ENCODE measurements at places on chromosomes 3 and 15.

GRCh38 chr3:159881828-159882309 is 106.8 kb upstream of the IL12A start:
- peak; percentile 69 for DNase-seq

DNA sequence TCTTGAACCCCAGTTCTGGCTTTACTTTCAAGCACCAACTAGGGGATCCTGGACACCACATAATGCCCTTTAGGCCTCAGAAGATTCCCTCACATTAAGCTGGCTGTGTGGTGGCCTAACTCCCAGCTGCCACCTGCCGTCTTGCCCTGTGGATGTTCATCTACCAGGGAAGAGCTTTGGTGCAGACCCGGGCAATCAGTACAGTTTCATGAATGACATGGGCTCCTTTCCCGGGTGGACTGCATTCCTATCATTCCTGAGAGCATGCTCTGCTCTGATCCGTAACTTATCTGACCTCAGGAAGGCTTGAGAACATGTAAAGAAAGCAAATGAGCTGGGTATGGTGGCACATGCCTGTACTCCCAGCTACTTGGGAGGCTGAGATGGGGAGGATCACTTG is 50.0 kb upstream of the GSK3B start:
- DNase-seq, result no peak

GRCh38 chr15:83435782-83436181 is 11.4 kb upstream of the SH3GL3 start:
- DNase-seq, result no peak

DNA sequence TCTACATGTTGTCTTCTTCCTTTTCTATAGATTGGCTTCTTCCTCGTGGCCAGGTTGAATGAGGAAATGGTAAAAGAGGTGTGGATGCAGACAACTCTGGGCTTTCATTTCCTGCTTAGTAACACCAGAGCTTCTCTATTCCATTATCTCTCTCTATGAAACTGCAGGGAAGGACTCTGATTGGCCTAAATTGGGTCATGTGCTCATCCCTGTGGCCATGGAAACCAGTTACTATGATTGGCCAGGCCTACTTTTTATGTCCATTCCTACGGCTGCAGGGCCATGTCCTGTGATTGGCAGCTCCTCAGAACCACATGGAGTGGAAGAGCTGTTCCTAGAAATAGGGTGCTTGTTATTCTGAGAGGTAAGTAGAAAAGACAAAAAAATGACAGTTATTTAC is 486.9 kb upstream of the ADAMTS9 start:
- DNase-seq, result no peak

GRCh38 chr3:155303540-155304097 is 10.1 kb upstream of the STRIT1 start:
- DNase-seq, result no peak

DNA sequence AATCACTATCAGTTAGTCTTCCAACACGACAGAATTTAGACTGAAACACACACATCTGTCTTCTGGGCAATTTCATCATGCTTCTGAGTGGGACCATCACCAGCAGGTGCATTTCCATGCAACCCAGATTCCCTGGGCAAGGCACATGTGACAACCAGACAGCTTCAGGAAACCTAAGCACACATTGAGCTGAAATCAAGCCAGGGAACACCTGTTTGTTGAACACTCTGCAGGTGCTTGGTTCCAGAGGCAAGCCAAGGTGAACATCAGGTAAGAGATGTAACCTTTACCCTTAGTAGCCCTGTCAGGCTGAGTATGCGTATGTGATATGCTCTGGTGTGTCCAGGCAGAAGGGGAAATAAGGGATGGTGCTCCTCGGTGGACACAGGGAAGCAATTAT is 3.3 kb upstream of the PSMD2 start:
- no peak for DNase-seq

DNA sequence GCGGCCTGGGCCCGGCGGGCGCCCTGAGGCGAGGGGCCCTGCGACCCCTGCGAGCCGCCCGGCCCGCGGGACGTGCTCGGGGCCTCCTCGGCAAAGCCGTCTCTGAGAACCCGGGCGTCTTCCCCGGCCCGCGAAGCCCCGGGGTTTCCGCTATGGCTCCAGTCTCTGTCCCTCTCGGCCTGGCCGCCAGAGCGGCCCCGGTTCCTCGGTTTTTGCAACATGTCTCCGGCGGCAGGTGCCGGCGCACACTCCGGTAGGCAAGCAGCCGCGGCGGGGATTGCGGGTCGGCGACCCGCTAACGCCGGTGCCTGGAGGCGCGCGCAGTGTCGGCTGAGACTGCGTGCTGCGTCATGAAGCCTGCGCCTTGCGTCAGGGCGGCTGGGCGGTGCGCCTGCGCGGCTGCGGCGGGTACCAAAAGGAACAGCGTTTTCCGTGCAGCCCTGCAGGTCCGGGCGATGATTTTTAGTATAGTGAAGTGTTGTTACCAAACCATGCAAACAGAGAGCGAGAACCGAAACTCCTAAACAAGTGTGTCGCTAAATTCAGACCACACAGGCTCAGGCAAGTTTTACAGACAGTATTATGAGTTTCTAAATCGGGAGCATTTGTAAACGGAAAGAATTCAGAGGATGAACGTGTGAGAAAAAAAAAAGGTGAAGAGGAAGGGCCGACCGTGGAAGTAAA is at the start of gene NSMCE3:
TSS of gene NSMCE3 (minus strand) at position 338 of the 684 bp plus-strand sequence. CDS start at position 221, 117 bp downstream.
- peak; percentile 89 for DNase-seq

DNA sequence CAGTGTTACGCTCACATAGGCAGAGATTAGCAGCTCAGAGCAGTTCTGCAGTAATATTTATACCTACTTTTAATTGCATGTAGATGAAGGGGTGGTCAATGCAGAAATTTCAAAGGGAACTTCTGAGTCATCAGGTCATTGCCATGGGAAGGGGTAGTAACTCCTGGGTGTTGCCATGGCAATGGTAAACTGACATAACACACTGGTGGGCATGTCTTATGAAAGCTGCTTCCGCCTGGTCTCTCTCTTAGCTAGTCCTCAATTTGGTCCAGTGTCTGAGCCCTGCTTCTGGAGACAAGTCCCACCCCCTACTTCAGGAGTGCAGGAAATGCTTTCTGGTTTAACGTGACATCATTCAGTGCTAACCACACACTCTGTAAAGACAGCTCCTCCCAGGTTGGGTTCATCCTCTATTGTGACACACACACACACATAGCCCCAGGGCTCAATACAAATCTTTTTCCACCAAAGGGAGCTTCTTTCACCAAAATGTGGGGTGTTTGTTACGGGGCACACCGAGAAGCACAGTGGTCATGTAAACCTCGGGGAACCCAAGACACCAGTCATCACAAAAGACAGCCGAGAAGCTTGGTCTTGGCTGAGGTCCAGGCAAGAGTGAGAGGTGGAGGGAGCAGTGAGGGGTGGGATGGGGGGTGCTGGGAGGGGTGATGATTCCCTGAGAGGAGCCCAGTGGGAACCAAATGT is 74.5 kb downstream of the TLE3 start:
- DNase-seq, result peak; percentile 15

DNA sequence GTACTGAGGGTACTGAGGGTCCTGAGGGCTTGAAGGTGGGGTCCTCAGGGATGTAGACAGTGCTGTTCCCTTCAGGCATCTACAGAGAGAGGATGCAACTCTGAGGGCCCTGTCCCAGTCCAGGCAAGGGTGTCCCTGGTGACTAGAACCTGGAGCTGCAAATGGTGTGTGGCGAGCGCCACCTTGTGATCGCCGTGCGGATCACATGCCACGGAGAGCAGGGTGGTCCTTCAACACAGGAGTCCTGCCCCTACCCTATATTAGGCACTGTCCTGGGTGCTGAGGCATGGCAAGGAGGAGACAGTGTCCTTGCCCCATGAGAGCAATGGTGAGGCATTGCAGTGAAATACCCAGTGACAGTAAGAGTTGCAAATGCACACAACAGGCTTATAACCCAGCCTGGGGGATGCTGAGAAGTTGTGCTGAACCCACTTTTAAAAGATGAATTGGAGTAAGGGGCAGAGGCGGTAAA is 23.6 kb downstream of the RHCG start:
- DNase-seq, result peak; percentile 36

DNA sequence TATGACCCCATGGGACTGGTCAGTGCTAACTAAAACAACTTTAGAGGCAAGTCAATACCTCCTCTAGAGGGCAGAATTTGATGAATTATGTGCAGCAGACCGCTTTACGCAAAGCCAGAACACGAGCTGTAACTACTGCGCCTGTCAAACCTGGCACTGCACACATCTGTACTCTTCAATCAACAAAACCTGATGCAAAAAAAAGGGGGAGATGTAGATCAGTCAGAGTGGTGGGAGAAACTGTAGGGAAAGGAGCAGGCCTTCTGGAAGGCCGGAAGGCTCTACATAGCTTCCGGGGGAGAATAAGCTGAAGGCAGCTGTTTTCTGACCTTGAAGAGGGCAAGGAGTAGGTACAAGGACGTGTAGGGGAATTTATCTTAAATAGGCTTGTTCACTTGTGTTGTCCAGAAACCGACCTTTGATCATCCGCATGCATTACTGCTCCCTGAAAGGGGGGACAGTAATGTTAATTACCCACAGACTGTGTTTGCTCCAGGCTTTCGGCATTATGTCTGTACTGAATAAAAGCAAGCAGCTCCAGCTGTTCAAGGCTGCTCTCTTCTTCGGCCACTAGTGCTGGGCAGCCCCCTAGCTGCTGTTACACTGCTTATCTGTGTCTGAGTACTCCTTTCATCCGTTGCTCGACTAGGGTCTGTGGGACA is 41.0 kb downstream of the GPR160 start:
- no peak for DNase-seq

DNA sequence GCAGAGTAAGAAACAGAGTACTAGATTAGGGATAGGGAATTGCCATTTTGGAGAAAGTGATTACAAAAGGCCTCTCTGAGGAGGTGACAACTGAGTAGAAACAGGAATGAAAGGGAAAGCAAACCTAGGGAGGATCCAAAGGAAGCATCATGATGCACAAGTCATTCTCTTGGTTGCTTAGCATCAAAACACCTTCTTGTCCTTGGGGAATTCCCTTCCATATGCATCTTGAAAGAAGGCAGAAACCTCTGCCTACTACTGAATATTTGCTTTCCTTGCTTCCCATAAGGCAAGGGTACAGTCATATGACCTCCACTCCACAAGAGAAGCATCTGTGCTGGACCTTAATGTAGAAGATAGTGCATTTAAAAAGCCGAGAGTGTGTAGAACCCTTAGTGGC is 24.1 kb downstream of the GABPB1 start:
- DNase-seq, result no peak

GRCh38 chr15:52331490-52332240 is 36.1 kb upstream of the MYO5C start:
- peak; percentile 70 for DNase-seq

DNA sequence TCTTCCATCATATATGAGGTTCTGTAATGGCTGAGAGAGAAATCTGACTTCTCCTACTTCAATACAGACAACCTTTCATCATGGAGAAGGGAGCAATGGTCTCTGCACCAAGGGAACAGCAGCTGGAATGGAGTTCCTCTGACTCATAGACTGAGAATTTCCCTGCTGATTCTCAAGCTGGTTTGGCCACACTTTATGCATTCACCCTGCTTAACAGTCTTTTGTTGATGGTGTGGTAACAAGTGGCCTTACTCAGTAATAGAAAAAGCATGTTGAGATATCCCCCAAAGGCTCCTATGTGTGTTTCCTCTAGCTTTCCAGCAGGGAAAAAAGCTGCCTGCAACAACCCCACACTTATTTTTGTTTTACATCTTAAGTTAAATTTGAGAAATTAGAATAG is 138.1 kb downstream of the GREM1 start:
- DNase-seq, result peak; percentile 92

GRCh38 chr3:154085799-154086198 is 35.4 kb upstream of the ARHGEF26 start:
- DNase-seq, result no peak

GRCh38 chr15:28934645-28935044 is 48.9 kb downstream of the APBA2 start:
- DNase-seq, result no peak

GRCh38 chr3:151792411-151792810 is 21.5 kb upstream of the AADAC start:
- DNase-seq, result no peak

DNA sequence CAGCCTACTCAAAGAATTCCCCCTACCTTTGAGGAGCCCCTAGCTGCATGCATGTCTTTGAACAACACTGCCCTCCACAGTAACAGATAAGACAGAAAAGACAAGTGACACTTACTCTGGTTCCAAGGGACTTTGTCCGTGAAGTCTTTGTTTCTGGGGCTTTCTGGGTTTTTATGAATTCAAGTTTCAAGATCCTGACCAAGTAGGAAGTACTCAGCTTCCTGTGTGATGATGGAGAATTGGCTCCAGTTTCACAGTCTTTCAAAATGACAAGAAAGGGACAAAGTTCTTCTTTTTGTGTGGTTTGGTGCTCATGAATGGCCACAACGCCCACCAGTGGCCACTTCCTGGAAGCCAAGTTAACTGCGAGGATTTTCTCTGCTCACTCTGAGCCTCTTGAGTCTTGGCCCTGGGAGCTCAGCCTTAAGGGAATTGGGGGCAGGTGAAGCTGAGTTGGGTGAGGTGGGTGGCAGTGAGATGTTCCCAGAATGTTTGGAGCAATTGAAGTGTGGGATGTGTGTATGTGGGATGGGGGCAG is at the start of gene CCR1:
TSS of gene CCR1 (minus strand) at position 147 of the 538 bp plus-strand sequence. CDS start 4,000 bp downstream, outside the sequence.
- DNase-seq, result no peak

- DNase-seq, result no peak
Observed at GRCh38 chr15:31803388-31803884, 226.9 kb upstream of the CHRNA7 start.

- DNase-seq, result no peak
Observed at GRCh38 chr3:59535791-59536221, 486.0 kb upstream of the CFAP20DC start.

DNA sequence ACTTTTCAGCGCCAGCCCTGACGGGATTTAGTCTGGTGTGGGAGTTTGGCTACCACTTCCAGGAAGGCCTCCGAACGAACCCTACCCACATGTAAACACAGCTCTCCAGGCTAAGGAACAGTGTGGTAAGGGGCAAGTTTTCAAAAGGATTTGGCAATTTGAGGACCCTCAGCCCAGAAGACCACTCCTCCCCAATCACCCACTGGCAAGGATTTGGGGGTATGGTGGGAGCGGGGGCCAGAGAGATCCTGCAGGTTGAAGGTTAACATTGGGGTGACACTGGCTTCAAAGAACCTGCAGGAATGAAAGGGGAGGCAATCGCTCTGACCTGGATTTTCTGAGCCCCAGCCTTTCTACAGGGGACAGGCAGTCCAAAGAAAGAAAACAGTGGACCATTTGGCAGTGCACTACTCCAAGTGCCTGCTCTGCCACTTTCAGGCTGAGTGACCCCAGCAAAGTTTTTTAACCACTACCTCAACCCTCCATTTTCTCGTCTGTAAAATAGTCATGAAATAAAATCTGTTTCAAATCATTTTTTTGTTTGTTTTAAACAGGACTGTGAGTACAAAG is 34.5 kb downstream of the ZIC4 start:
- DNase-seq, result no peak

GRCh38 chr3:27253831-27254230 is 115.4 kb downstream of the NEK10 start:
- peak; percentile 55 for DNase-seq

GRCh38 chr3:112979244-112979832 is 4.4 kb upstream of the CD200R1 start:
- DNase-seq, result peak; percentile 31

GRCh38 chr3:40593351-40593750 is 68.6 kb downstream of the ZNF621 start:
- no peak for DNase-seq

Measured in dermis microvascular lymphatic vessel endothelial cell (primary cell).